ENCODE measurements at places on chromosomes 11 and 22. TPM values are rescaled to one million over a fixed set of nuclear protein-coding genes. Genes with fewer than 3 reads are reported as not detected.
A peak's percentile ranks its signal among the peaks of the same experiment; 100 is the strongest.

The CDC42BPG gene
- 14.9 TPM for total RNA-seq

The TMEM132A gene
- 2.9 TPM for total RNA-seq

- no peaks in the 10 kb centered on the region for H3K27me3 ChIP-seq
- no peaks in the 10 kb centered on the region for H3K36me3 ChIP-seq
- no peaks in the 10 kb centered on the region for H3K4me1 ChIP-seq
- no peak for DNase-seq
Measured at GRCh38 chr11:110833033-110833484, 120.8 kb upstream of the ARHGAP20 start.

GRCh38 chr11:15194671-15195415 is 80.1 kb downstream of the INSC start:
- H3K4me3 ChIP-seq: no peak overlapping the region
- H3K27me3 ChIP-seq: no peaks in the 10 kb centered on the region
- no peaks in the 10 kb centered on the region for H3K36me3 ChIP-seq
- no peaks in the 10 kb centered on the region for H3K4me1 ChIP-seq
- DNase-seq: no peak
- H3K27ac ChIP-seq: no peak overlapping the region

GRCh38 chr11:111097191-111097590 is 148.3 kb upstream of the POU2AF2 start:
- H3K36me3 ChIP-seq: no peaks in the 10 kb centered on the region
- DNase-seq: peak; percentile 20
- no peak overlapping the region for H3K27ac ChIP-seq
- no peaks in the 10 kb centered on the region for H3K27me3 ChIP-seq
- no peaks in the 10 kb centered on the region for H3K4me1 ChIP-seq
- no peak overlapping the region for H3K4me3 ChIP-seq

DNA sequence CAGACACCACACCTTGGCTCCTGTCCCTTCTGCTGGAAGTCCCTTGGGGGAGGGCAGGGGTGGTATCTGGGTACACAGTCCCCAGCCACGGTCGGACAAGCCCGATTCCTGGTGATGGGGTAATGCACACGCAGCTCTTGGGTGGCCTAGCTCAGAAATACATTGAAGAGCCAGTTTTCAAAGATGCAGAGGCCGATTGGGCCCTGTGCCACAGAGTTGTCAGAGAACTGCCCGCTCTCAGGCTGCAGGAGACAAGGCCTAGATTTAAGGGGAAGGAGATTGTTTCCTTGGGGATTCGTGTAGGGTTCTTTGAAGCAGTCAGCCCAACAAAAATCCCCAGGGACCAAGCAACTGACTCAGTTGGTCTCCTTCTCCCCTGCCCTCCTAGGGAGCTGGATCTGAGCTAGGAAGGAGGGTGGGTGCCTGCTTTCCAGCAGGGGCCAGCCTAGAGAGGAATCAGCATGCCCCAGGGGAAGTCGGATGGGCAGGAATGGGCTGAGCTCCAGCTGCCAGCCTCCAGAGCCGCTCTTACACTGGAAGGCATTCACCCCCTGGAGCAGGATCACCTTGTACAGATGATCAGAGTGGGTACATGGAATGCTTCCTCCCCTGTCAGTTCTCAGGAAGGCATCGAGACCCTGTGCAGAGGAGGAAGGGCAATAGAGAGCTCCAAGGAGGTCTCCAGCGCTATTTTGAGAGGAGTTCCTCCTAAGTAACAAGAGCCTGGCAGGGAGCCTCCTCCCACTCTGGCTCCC is 3.3 kb upstream of the SCN4B start:
- no peak overlapping the region for H3K4me3 ChIP-seq
- no peak overlapping the region for H3K27ac ChIP-seq
- H3K36me3 ChIP-seq: no peaks in the 10 kb centered on the region

GRCh38 chr11:32080361-32080980 is 10.4 kb upstream of the RCN1 start:
- no peaks in the 10 kb centered on the region for H3K36me3 ChIP-seq
- no peaks in the 10 kb centered on the region for H3K27me3 ChIP-seq
- no peak for DNase-seq
- no peak overlapping the region for H3K4me3 ChIP-seq

DNA sequence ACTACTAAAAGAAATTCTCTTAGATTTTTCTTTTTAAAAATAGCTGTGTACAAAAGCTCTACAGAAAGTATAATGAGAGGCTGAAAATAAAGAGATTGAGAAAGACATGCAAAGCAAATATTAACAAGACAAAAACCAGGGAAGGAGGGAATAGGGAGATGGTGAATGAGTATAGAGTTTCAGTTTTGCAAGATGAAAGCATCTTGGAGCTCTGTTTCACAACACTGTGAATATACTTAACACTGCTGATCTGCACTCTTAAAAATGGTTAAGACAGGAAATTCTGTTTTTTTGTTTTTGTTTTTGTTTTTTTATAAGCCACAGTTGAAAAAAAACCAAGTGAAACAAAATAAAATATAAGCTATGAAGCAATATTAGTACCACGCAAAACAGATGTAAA is 5.5 kb downstream of the TMEM218 start:
- no peak overlapping the region for H3K27ac ChIP-seq
- H3K4me1 ChIP-seq: no peaks in the 10 kb centered on the region
- no peak overlapping the region for H3K4me3 ChIP-seq
- no peak for DNase-seq

DNA sequence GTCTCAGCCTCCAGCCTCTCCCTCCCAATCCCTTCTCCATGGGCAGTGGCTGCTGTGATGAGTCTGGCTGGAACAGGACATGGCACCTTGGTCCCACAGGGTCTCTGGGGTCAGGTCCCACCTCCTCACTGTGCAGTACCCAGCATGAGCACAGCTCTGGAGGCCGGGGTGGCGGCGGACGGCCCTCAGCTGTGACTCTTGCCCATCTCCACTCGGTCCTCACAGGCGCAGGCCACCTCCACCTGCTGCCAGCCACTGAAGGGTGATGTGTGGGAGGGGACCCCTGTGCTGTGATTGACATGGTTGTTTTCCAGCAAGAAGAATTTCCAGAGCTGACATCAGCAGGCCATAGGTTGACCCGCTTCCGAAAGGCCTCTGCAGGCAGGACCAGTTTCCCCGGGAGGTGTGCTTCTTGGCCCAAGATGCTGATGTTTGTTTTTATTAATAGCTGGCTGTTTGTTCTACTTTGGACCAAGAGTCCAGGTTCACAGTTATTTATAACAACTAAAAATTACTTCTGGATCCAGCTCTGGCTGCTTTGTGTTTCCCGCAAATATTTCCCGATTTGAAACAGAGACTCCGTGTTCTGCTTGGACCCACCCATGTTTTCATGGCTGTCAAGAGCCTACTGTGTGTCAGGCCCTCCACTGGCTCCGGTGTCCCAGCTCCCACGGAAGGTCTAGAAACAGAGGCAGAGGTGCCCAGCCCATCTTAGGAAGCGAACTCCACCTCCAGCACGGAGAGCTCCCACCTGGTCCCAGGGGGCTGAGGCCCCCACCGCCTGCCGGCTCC is 45.7 kb downstream of the SCUBE1 start:
- no peak for DNase-seq
- H3K27ac ChIP-seq: peak overlapping the region; percentile 37
- H3K27me3 ChIP-seq: no peaks in the 10 kb centered on the region
- peak overlapping the region; percentile 19 for H3K4me3 ChIP-seq
